Activated CD4-positive, alpha-beta memory T cell treated with anti-CD3 and anti-CD28 coated beads, Interleukin-2, amount 10 ng/mL, durations not matched to agents 7 days and 5 days (primary cell): ENCODE measurements at places on chromosomes 12 and 14. TPM values are rescaled to one million over a fixed set of nuclear protein-coding genes. Genes with fewer than 3 reads are reported as not detected.

BCL11B gene
- 82.0 TPM for total RNA-seq

MYH7 gene
- 0.05 TPM for total RNA-seq

PLEKHG7 gene
- 0.05 TPM for total RNA-seq

INSM2 gene
- not detected for total RNA-seq

DNA sequence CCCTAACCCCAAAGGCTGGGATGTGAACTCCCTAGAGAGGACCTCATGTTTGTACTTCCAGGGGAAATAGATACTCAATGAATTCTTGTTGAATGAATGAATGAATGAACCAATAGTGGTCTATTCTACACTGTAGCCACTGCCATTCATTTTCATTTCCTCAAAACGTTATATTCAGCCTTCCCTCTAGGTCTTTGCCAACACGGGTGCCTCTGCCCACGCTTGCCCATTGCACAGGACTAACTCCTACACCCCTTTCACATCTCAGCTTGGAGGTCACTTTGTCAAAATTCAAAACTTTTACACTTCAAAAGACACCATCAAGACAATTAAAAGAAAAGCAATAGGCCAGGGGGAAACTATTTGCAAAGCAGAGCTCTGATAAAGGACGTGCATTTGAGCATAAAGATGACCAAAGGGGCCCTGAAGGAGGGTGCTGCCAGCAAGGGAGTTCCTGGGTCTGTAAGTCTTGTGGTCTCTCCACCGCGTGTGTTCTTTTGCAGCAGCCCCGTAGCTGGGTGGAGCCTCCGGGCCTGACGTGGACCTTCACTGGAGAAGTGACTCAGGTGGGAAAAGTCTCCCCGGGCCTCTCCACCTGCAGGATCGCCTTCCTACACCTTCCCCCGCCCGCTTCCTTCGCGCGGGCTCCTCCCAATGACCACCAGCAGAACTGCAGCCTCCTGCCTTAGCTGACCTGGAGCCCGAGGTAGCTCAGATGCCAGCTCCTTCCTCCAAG lies 31.5 kb downstream of the TMEM63C start:
- DNase-seq: peak; percentile 44
- no peaks in the 10 kb centered on the region for H3K4me1 ChIP-seq
- no peak overlapping the region for H3K4me3 ChIP-seq
- no peaks in the 10 kb centered on the region for H3K36me3 ChIP-seq
- peaks cover 24% of the 10 kb centered on the region for H3K27me3 ChIP-seq

DNA sequence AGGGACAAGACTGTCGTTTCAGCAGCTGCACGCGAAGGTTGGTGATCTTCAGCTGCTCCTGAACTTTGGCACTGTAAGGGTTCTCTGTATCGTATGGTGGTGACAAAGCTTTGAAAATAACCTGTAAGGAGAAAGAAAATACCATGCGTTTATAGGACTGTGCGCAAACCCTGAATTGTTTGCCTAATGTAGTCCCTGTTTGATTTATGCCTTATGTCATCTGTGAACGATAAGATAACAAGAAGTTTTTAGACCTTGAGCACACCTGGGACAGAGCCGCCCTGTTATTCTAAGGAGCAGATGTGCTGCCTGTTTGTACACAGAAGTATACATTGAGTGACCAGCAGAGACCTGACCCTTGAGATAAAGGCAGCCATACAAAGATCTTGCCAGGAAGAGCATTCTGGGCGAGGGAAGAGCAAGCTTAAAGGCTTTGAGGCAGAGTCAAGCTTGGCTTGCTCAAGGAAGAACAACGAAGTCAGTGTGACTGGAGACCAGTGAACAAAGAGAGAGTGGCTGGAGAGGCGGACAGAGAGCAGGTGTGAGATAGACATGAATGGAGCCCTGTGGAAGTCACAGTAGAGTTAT lies 52.4 kb downstream of the NTN4 start:
- H3K27me3 ChIP-seq: no peaks in the 10 kb centered on the region
- no peak for DNase-seq
- H3K36me3 ChIP-seq: no peaks in the 10 kb centered on the region
- H3K4me1 ChIP-seq: no peaks in the 10 kb centered on the region
- no peak overlapping the region for H3K4me3 ChIP-seq
- H3K27ac ChIP-seq: no peak overlapping the region

DNA sequence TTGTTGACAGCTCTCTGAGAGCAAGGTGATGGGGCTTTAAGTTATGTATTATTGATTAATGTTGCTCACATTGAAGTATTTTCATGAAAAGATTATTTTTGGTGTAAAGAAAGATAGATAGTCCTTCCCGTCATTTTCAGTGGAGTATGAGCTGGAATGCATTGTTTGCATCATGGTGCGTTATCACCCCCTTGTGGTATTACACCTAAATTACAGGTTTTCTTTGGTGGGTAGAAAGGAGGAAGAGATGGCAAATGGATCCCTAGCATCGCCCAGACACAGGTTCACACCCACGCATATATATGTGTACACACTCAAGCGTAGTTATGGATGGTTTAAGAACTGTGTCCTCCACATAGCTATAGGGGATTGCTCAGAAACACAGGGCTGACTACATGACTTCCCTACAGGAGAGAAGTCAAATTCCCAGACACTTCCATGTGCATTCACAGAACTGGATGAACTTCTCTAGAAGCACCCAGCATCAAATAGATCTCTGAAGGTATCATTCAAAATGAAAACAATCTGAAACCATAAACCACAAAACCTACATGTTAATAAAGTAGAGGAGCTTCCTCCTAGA lies 14.4 kb upstream of the SERPINA10 start:
- no peak overlapping the region for H3K4me3 ChIP-seq
- no peak for DNase-seq
- no peak overlapping the region for H3K27ac ChIP-seq
- H3K4me1 ChIP-seq: no peaks in the 10 kb centered on the region
- H3K27me3 ChIP-seq: no peaks in the 10 kb centered on the region

GRCh38 chr14:70664698-70665447 lies 23.2 kb downstream of the TTC9 start:
- H3K36me3 ChIP-seq: peaks cover 36% of the 10 kb centered on the region
- no peak overlapping the region for H3K4me3 ChIP-seq
- DNase-seq: no peak
- H3K4me1 ChIP-seq: peaks cover 46% of the 10 kb centered on the region

DNA sequence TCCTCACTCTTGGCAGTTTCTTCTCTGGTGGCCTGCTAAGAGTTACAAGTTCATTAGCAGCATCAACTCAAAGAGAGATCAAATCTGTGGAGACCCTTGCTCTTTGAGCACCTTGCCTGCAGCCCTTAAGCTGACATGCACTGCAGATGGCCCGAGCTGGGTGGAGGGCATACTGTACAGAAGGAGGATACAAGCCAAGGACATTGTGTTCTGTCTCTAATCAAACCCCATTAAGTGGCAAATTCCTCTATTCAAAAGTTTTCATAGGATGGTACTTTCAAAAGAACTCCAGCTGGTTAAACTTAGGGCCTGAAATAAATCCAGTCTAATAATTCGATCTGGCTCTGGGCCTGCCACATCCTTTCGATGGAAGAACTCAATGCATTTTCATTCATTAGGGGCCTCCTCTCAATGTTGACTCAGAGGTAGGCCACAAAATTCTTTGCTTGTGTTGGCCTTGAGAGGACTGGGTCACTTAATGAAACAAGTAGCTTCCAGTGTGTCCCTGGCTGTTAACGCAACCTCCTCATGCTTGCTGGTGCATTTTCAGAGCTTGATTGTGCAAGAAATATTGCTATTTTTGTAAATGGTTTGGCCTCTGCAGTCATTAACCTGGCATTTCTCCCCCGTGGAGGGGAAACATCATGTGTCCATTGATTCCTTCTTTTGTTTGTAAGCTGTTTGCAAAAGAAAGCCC lies 318.2 kb downstream of the NUAK1 start:
- DNase-seq: no peak
- no peaks in the 10 kb centered on the region for H3K27me3 ChIP-seq
- H3K4me3 ChIP-seq: no peak overlapping the region
- no peaks in the 10 kb centered on the region for H3K4me1 ChIP-seq
- no peaks in the 10 kb centered on the region for H3K36me3 ChIP-seq

DNA sequence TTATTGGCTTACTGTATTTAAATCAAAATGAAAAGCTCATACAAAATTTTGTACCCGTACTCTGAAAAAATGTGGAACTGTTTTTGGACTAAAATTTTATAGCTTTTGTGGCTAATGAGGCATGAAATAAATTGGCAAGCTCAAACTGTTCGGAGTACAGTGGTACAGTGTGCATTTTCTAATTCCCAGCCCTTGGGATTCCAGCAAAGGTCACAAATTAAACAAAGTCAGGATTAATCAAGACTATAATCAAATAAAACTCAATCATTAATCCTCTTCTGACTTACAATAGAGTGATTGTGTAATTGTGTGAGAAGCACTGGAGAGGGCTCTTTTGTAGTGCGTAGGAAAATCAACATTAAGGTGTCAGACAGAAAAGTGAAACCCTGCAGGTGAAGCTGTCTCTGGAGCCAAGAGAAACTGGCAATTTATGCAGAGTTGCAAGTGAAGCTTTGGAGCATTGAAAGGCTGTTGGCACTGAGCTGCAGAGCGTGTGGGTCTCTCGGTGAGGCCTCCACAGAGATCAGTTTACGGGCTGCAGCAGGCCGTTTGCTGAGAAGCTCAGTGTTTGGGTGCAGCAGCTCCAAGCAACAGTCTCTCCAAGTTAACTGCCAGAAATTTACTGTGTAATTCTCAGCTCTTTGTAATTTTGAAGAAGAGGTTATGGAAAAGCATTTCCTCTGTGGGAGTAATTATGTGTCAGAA lies 275.9 kb downstream of the FBXL14 start:
- no peaks in the 10 kb centered on the region for H3K27me3 ChIP-seq
- no peak overlapping the region for H3K27ac ChIP-seq
- peaks cover 14% of the 10 kb centered on the region for H3K36me3 ChIP-seq
- H3K4me1 ChIP-seq: peaks cover 2% of the 10 kb centered on the region
- no peak overlapping the region for H3K4me3 ChIP-seq

DNA sequence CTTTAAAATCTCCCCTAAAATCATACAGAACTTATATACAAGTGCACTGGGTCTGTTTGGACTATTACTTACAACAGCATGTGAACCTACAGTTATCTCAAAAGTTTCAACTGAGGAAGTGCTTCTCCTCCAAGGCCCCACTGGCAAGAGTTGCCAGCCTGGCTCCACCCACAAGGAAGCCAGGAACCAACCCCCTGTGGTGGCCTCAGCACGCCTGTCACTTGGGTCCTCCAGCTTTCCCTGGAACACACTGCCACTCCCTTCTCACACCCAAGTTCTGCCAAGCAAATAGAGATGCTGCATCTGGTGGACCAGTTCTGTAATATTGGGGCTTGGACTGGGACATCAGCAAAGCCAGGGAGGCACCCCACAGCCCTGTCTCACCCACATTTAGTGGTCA lies 115.4 kb downstream of the GCH1 start:
- no peak overlapping the region for H3K27ac ChIP-seq
- peaks cover 7% of the 10 kb centered on the region for H3K27me3 ChIP-seq
- H3K36me3 ChIP-seq: no peaks in the 10 kb centered on the region
- H3K4me1 ChIP-seq: peaks cover 5% of the 10 kb centered on the region
- no peak for DNase-seq

DNA sequence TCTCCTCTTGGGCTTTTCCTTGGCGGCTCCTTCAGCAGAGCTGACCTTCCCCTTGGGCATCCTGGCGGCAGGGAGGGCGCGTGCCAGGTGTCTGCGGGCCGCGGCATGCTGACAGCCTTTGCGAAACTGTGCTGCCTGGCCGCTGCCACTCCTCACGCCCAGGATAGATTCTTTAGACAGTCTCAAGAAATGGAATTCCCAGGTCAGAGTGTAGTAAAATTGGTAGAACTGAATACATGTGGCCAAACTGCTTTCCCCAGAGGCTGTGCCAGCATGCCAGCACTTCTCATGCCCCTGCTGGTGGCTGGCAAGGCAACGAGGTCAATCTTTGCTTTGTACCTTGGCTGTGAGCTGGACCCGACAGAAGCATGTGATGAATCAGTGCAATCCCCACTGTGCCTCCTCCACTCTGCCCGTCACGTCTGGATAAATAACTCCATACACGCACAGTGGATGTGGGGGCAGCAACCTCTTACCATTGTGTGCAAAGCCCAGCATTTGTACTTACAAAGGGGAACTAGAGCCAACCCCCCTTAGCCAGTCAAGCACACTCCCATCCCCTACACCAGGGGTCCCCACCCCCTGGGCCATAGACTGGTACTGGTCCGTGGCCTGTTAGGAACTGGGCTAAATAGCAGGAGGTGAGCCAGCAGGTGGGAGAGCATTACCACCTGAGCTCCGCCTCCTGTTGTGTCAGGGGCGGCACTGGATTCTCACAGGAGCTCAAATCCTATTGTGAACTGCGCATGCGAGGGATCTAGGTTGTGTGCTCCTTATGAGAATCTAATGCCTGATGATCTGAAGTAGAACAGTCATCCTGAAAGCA lies 90.9 kb downstream of the ACTN1 start:
- H3K27me3 ChIP-seq: no peaks in the 10 kb centered on the region
- DNase-seq: no peak
- no peak overlapping the region for H3K4me3 ChIP-seq
- peaks cover 6% of the 10 kb centered on the region for H3K36me3 ChIP-seq
- no peak overlapping the region for H3K27ac ChIP-seq

- H3K4me1 ChIP-seq: peaks cover 88% of the 10 kb centered on the region
- H3K36me3 ChIP-seq: peaks cover 66% of the 10 kb centered on the region
- DNase-seq: no peak
- no peaks in the 10 kb centered on the region for H3K27me3 ChIP-seq
- H3K4me3 ChIP-seq: no peak overlapping the region
These were observed 29.4 kb downstream of the SSH1 start for GRCh38 chr12:108827941-108828340.

DNA sequence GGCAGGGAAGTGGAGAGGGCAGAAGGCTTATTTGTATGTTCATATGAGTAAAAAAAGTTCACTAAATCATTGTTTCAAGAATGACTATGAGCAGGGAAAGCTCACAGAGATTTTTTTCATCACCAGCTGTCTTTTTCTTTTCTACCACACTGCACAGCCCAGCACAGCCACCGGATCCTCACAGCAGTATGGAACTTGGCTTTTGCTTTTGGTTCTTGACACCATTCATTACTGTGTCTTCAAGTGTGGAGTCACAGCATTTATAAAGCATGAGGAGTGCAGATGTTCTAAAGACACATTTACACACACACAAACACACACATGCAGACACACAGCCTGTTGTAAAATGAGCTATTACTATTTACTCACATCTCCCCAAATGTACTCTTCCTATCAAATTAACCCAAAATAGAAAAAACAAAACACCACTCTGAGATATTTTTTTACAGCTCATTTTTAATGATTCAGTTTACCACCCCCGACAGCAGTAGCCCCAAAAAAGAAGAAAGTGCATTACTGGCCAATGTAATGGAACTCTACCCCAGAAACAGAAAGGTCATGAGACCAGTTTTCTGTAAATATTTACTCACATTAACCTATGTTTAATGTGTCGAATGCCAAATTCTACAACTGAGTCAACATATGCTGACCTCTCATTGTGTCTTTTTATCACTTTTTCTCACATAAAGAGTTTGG lies 60.5 kb downstream of the BTG1 start:
- no peak overlapping the region for H3K4me3 ChIP-seq
- peaks cover 15% of the 10 kb centered on the region for H3K4me1 ChIP-seq
- no peak for DNase-seq
- peaks cover 3% of the 10 kb centered on the region for H3K36me3 ChIP-seq

- no peaks in the 10 kb centered on the region for H3K36me3 ChIP-seq
- no peaks in the 10 kb centered on the region for H3K27me3 ChIP-seq
- no peak overlapping the region for H3K27ac ChIP-seq
- H3K4me1 ChIP-seq: no peaks in the 10 kb centered on the region
- no peak for DNase-seq
These were observed 104.3 kb upstream of the CNTN1 start for GRCh38 chr12:40587970-40588369.
